ENCODE measurements at places on chromosomes 7 and 10.

- no peak for DNase-seq
Observed at GRCh38 chr7:69847921-69848612, 249.8 kb downstream of the AUTS2 start.

DNA sequence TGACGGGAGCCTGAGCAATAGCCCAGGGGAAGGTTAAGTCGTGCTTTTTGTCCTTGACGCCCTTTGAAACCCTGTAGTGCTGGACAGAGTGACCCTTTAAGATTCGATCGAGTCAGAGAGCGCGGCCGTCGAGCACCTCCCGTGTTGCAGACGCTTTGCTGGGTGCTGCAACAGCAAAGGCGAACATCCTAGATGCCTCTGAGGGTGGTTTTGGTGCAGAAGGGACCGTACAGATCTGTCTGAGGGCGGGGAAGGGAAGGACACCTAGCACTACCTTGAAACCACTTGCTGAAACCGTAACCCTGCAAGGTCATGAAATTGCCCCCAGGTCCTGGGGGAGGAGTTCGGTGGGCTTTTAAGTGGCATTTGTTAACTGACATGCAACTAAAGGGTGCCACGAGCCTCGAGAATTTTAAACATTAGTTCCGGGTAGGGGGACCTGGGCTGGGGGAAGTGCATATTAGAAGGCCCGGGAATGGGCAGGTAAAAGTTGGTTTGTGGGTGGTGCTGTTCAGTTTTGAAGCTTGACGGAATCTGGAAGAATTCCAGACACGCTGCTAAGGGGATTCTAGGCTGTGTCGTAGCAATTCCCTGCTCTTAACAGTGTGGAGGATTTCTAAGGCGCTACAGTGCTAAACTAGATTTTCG is 786 bp downstream of the ATP5F1C start:
- no peak for DNase-seq

GRCh38 chr10:80552151-80552646 is 14.5 kb downstream of the SH2D4B start:
- no peak for DNase-seq

DNA sequence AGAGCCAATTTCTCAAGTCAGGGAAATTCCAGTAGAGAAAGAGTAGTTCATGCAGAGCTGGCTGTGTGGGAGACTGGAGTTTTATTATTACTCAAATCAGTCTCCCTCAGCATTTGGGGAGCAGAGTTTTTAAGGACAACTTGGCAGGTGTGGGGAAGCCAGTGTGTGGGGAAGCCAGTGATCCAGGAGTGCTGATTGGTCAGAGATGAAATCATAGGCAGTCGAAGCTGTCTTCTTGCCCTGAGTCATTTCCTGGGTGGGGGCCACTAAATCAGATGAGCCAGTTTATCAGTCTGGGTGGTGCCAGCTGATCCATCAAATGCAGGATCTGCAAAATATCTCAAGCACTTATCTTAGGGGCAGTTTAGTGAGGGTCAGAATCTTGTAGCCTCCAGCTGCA is 194.6 kb upstream of the NRG3 start:
- no peak for DNase-seq

DNA sequence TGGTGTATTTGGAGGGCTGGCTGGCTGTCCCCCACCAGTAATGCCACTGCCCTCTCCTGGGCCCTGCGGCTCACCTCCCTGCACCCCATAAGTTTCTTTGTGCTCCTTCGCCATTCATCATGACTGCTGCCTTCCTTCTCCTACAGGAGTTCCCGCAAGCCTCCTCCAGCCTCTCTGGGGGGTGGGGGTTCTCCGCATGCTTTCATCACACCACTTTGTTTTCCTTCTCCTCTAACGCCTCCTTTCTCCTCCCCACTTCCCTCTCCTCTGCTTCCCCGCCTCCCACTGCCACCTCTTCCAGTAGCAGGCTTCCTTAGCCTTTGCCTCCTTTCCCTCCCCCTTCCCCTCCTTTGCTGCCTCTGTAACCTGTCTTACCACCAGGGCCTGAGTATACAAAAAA is 58.1 kb downstream of the PAX2 start:
- DNase-seq: no peak

DNA sequence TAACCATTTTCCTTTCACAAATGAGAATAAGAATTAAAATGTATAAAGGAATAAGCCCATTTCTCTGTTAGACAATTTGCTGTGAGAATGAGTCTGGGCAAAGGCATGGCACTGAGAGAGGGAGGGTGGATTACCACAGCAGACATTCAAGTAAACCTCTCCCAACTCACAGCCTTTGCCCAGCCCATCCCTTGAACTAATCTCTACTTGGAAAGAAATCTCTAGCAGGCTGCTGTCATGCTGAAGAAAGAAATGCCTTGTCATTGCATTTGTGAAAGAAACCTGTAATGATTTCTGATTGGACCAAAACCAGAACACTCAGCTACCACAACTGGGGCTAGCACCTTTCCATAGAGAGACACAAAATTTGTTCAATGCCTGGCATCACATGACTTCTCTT is 39.2 kb downstream of the CH25H start:
- no peak for DNase-seq

GRCh38 chr10:129773359-129773990 is 190.6 kb downstream of the EBF3 start:
- no peak for DNase-seq

DNA sequence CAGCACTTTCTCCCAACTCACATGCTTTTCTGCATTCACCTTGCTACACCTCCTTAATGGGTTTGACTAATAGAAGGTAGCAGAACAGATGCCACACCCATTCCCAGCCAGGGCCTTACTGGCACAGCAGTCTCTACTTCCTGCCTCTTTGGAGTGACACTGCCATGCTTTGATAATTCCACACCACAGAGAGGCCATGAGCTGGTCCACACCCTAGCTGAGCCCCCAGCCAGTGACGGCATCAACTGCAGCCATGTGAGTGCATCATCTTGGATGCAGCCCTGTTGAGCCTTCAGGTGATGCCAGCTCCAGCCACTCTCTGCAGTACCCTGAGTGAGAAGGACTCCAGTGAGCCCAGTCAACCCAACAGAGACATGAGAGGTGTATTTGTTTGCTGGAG is 27.5 kb upstream of the EZH2 start:
- DNase-seq: no peak

DNA sequence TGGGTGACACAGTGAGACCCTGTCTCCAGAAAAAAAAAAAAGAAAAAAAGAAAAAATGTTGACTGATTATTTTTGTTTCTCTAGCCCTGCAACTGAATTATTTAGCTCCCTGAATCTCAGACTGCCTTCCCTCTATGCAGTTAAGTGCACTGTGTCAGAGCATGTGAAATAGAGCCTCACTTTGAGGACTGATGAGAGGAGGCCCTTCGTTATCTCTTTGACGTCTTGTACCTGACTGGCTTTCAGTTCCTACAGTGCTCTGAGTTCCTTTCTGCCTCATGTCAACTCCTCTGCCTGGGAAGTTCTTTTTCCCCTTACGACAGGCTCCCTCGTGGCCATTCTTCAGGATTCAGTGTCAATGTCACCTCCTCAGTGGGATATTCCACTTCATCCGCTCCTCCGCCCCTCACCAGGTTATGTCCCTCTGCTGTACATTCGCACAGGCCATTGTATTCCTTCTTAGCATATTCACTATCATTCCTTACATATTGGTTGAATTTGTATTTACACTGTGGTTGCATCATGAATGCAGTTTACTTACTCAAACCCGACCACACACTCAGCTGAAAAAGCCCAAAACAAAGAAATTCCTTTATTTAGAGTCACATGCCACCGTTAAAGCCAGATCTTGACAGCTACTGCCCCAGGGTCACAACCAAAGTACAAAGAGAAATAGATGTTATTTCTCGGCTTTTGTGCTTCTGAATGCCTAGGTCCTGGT is 18.1 kb upstream of the CAMK2G start:
- DNase-seq: peak; percentile 41

DNA sequence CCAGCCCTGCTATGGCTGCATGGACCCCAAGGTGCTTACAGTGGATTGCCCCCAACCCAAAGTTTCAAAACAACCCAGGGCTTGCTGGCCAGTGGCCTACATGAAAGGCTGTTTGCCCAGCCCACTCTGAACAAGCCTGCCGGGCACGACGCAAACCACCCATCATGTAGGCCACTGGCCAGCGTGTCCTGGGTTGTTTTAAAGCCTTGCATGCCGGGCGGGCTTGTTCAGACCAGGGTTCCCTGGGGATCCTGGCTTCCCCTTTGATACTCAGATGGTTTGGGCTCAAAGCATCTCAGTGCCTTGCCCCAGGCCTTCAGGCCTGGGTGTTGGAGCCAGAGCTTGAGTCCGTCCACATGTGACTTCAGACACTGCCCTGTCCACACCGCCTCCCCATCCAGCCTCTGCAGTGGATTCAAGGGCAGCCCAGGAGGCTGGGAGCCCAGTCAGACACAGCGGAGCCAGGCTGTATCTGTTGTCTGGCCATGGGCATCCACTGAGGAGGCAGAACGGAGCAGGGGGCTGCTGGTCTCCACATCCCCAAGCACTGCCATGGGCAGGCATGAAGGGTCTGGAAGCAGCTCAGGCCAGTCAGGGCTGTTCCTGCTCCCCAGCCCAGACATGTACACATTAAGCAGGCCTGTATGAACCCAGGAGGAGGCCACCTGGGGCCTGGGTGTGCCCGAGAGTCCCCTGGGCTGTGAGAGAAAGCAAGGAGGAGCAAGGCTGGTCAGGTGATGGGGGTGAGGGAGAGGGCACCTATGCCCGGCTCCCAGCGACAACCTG is 4.0 kb upstream of the ADIRF start:
- DNase-seq: no peak

DNA sequence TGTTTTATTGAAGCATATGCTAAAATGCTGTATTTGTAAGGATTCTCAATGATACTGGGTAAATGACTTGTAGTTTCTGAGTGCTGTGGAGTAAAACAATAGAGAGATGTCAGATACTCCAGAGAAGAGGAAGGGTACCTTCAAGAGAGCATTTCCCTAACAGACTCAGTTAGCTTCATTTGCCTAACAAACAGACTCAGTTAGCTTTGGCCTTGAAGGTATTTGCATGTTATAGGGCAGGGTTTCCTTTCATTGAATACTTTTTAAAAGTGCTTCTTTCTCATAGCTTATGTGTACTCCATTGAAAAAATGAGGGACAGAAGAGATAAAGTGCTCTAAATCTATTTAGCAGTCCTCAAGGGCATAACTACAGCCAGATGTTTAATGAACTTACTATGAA is 101.8 kb downstream of the CHN2 start:
- DNase-seq: no peak

GRCh38 chr7:127683776-127684681 is 32.0 kb downstream of the SND1 start:
- DNase-seq: no peak

- DNase-seq: no peak
Observed at GRCh38 chr7:158133515-158134271, 453.9 kb downstream of the PTPRN2 start.

DNA sequence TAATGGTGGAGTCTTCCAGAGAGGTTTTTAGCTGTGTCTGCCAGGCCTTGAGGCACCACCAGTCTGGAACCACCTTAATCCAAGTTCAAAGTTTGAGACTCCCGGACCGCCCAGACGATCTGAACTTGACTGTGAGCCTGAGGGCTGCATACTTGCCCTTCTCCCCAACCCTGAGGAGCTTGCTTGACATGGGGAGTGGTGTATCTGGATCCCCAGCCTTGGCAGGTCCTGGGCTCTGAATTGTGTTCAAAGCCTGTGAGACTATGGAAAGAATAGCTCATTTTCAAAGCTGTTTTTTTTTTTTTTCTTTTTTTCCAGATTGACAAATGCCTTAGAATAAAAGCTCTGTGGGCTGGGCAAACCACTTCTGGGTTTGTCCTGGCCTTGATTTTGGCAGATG is 22.3 kb upstream of the CAMK1D start:
- DNase-seq: no peak

GRCh38 chr10:58771863-58772262 is 259.2 kb downstream of the BICC1 start:
- DNase-seq: no peak

GRCh38 chr7:154259396-154259795 is 207.2 kb downstream of the DPP6 start:
- no peak for DNase-seq

- DNase-seq: no peak
Observed at GRCh38 chr7:133575726-133576440, 323.0 kb downstream of the EXOC4 start.

DNA sequence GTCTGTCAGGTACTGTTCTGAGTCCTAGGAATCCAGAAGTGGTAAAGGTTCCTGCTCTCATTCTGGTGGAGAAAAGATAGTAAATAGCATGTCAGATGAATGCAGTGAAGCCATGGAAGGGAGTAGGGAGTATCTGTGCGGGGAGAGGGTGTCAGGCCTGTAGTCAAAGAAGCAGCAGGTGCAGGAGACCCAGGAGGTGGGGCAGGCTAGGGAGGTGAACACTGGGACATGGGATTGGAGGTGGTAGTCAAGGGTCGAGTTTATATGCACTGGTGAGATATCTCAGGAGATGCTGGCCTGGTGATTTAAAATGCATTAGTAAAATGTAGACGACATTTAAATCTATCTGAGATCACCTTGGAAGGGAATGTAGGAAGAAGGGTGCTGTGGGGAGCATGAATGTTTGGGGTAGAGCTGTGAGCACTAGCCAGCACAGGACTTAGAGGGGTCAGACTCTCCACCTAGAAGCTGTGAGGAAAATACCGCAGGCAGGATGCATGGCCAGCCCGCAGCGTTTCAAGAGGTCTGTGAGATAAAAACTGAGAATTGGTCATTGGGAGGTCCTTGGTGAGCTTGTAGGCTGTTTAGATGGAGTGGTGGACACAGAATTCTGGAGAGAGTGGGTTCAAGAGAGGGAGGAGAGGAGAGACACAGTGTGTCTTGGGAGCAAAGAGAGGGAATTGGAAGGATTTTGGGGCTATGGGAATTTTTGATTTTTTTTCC is 6.8 kb downstream of the GTPBP4 start:
- no peak for DNase-seq

GRCh38 chr7:36526863-36527548 is 137.3 kb downstream of the ANLN start:
- peak; percentile 74 for DNase-seq

DNA sequence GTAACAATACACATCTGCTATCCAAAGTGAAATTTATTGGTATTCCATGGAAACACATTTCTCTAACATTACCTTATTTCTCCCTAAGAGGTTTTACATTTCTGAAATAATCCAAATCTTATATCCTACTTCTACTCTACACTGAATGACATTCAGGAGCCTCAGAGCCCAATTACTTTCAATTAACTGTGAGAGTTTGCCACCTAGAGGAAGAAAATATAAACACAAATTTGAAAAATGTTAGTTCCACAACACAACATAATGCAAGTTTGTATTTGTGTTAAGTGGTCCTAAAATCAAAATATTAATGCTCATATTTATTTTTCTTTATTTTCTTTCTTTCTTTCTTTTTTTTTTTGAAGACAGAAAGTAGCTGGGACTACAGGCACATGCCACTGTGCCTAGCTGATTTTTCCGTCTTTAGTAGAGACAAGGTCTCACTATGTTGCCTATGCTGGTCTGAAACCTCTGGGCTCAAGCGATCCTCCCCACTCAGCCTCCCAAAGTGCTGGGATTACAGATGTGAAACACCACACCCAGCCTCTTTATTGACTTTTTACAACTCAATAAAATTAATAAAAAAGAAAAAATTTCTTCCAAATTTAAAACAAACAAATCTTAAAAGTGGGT is 46.0 kb downstream of the ATAD1 start:
- peak; percentile 13 for DNase-seq

- peak; percentile 19 for DNase-seq
Observed at GRCh38 chr10:17562614-17563013, 54.6 kb downstream of the HACD1 start.
